CD8-positive, alpha-beta memory T cell (primary cell): ENCODE measurements at places on chromosomes 4 and X. TPM values are rescaled to one million over a fixed set of nuclear protein-coding genes. Genes with fewer than 3 reads are reported as not detected.

DNA sequence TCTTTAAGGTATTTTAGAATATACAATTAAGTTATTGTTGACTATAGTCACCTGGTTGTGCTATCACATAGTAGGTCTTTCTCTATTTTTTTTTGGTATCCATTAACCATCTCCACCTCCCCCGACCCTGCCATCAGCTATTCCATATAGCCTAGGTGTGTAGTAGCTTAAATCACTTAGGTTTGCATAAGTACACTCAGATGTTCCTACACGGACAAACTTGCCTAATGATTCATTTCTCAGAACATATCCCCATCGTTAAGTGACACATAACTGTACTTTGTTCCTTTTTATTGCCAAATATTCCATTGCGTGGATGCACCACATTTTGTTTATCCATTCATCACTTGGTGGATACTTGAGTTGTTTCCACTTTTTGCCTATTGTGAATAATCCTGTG lies 67.9 kb downstream of the SLAIN2 start:
- H3K27me3 ChIP-seq, result no peaks in the 10 kb centered on the region
- no peak overlapping the region for H3K4me3 ChIP-seq
- no peaks in the 10 kb centered on the region for H3K4me1 ChIP-seq
- no peaks in the 10 kb centered on the region for H3K36me3 ChIP-seq
- no peak for DNase-seq

CYP2U1 gene
- total RNA-seq, result 2.7 TPM

- H3K27ac ChIP-seq, result no peak overlapping the region
- DNase-seq, result peak; percentile 8
- H3K4me3 ChIP-seq, result no peak overlapping the region
- no peaks in the 10 kb centered on the region for H3K36me3 ChIP-seq
- peaks cover 3% of the 10 kb centered on the region for H3K4me1 ChIP-seq
Observed at GRCh38 chrX:74449322-74449936, 28.1 kb downstream of the SLC16A2 start.

DNA sequence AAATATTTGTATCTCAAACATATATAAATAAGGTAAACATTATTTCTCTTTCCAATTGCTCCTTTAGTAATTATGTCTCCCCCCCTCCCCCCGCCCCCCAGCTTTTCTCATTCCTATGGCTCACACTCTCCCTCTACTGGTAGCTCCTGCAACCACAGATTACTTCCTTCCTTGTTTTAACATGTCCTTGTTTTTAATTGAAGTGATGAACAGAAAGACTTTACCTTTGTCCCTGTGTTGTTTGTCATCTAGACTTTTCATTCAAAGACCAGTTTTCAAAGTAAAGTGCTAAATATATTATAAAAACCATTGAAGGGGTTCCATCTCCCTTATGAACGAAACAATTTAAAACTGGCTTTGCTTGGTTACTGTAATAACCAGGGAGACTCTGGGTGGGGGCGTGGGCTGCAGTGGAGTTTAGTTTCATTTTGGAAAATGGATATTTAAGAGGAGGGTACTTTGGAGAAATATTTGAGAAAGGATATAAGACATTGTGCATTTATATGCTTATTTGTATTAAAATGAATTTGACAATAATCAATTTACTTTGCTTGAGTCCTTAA lies 352.9 kb downstream of the RAPGEF2 start:
- no peak overlapping the region for H3K4me3 ChIP-seq
- H3K27me3 ChIP-seq, result no peaks in the 10 kb centered on the region
- H3K27ac ChIP-seq, result no peak overlapping the region
- H3K36me3 ChIP-seq, result no peaks in the 10 kb centered on the region

DNA sequence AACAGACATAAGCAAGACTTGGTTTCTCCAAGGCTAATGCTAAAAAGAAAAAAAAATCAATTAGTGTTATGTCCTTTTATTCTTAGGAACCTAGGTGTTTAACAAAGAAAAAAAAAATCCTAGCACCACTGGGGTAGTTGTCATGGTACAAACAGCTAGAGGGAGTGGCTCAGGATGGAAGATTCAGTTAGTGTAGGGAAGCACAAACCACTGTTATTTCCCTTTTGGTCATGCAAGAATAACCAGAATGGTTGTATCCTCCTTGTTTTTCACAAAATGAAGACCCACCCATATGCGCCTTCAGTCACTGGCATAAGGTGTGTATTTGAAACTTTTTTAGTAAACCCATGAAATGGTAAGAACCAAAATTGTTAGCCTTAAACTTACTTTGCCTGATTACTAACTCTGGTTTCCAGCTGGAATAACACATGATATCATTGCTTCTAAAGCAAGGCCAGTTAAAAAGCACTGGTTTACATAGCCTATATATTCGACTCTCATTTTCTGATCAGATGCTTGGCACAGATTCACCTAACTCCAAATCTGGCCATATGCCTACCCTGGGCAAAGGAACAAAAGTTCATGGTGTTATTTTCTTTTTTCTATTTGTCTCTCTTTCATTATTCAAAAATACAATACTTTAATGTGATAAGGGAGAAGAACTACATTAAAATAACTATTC lies 132.6 kb downstream of the SCFD2 start:
- no peaks in the 10 kb centered on the region for H3K27me3 ChIP-seq
- H3K4me3 ChIP-seq, result no peak overlapping the region
- H3K27ac ChIP-seq, result no peak overlapping the region
